Pancreas (tissue), 10 donors: ENCODE measurements at places on chromosomes 13 and 19. TPM values are rescaled to one million over a fixed set of nuclear protein-coding genes. Genes with fewer than 3 reads are reported as not detected.

The PLK5 gene
- not detected for total RNA-seq

The HPN gene
- 117 TPM for total RNA-seq

The CLDN10 gene
- total RNA-seq = 174 TPM

The IGFL2 gene
- not detected for total RNA-seq

The RYR1 gene
- 0.28 TPM for total RNA-seq

DNA sequence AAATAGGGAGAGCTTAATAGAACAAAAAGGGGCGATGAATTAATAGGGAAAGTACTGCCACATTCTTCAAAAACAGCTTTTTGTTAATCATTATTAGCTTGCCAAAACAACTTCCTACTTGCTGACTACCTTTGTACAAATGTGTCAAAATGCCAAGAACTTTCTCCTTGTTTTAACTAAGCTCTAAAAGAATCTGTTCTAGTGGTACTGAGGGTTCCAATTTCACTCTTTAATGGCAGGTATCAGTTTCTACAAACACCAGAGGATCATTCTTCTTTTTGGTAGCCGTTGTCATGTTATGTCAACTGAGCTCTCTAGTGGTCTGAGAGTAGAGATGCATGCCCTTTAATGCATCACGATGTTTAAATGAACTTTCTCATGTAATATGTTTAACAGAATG, 29.4 kb upstream of the FBXL3 start:
- no peak overlapping the region for H3K4me3 ChIP-seq
- H3K27me3 ChIP-seq = no peaks in the 10 kb centered on the region
- peaks cover 3% of the 10 kb centered on the region for H3K4me1 ChIP-seq
- no peak for DNase-seq
- no peaks in the 10 kb centered on the region for H3K36me3 ChIP-seq

- H3K27ac ChIP-seq = no peak overlapping the region
- H3K4me3 ChIP-seq = no peak overlapping the region
- peaks cover 5% of the 10 kb centered on the region for H3K4me1 ChIP-seq
- no peaks in the 10 kb centered on the region for H3K27me3 ChIP-seq
- no peak for DNase-seq
- H3K36me3 ChIP-seq = no peaks in the 10 kb centered on the region
Measured at GRCh38 chr13:43698758-43699157, 88.0 kb downstream of the ENOX1 start.

DNA sequence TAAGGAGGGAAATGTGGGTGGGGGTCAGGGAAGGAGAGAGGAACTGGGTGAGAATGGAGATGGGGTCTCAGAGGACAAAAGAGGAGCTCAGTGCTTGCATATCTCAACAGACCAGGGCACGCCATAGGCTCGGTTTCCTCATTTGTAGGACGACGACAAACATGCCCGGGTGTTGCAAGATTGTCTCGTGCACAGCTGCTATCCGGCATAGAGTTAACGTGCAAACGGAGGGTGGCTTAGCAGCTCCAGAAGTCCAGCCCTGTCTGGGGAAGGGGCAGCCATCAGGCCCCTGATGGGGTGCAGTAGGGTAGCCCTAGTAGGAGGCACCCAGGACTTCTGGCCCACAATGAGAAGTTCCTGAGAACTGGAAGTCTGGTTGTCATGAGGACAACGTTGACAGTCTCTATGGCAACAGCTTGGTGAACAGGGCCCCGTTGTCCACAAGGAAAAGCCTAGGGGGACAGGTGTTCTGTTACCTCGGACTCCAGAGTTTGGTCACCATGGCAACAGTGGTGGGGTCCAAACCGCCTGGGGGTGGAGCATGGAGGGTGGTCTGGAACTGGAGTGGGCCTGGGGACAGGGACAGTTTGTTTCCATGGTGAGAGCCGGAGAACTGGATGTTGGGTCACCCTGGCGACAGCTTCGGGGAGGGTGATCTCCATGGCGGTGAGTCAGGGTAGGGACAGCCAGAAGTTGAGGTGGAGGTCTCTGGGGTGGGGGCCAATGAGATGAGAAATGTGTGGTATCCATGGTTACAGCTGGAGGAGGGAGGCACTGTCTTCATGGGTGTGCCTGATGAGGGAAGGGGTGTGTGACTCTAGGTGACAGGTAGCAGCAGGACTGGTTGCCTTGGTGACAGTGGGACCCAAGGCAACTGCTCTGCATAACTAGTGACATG, 16.8 kb downstream of the TM6SF2 start:
- no peaks in the 10 kb centered on the region for H3K4me1 ChIP-seq
- no peaks in the 10 kb centered on the region for H3K36me3 ChIP-seq
- H3K4me3 ChIP-seq = no peak overlapping the region
- no peak overlapping the region for H3K27ac ChIP-seq
- no peak for DNase-seq

DNA sequence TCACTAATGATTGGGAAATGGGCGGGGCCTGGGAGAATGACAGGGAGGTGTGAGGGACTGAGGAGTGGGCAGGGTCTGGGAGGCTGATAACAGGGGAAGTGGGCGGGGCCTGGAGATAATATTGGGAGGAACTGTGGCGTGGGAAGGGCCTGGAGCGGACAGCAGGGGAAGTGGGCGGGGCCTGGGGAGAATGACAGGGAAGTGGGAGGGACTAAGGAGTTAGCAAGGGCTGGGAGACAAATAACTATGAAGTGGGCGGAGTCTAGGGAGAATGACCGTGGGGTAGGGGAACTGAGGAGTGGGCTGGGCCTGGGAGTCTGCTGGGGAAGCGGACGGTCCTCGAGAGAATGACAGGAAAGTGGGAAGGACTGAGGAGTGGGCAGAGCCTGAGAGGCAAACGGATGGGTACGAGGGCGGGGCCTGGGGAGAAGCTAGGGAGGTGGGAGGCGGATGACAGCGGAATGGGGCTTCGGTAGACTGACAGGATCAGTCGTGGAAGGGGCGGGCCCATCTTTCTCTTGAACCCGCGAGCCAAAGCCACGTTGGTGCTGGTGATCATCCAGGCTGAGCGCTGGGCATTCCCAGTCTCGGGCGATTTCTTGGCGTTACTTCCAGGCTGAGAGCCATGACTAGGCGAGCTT, 14.0 kb upstream of the TUBB4A start:
- no peaks in the 10 kb centered on the region for H3K27me3 ChIP-seq
- H3K27ac ChIP-seq = peak overlapping the region; percentile 59
- no peaks in the 10 kb centered on the region for H3K4me1 ChIP-seq

- peak; percentile 86 for DNase-seq
- no peaks in the 10 kb centered on the region for H3K36me3 ChIP-seq
- H3K4me1 ChIP-seq = no peaks in the 10 kb centered on the region
- H3K27ac ChIP-seq = no peak overlapping the region
- H3K27me3 ChIP-seq = no peaks in the 10 kb centered on the region
Measured at GRCh38 chr19:12867120-12868099, 13.8 kb downstream of the DNASE2 start.
